Mononuclear cell (primary cell): ENCODE measurements at places on chromosomes 1 and 21. TPM values are rescaled to one million over a fixed set of nuclear protein-coding genes. Genes with fewer than 3 reads are reported as not detected.

The CD1E gene
- total RNA-seq = 0.52 TPM

The TAF12 gene
- total RNA-seq = 13.5 TPM

The SLC44A3 gene
- 0.10 TPM for total RNA-seq

The SAMD11 gene
- total RNA-seq = not detected

The BMP8B gene
- total RNA-seq = 0.31 TPM

The CFAP107 gene
- total RNA-seq = not detected

The SLFNL1 gene
- 0.10 TPM for total RNA-seq

The S100A7A gene
- not detected for total RNA-seq

The DUSP23 gene
- 6.3 TPM for total RNA-seq
